Small intestine (tissue), 16 donors: ENCODE measurements at places on chromosomes 6 and 20. TPM values are rescaled to one million over a fixed set of nuclear protein-coding genes. Genes with fewer than 3 reads are reported as not detected.

DNA sequence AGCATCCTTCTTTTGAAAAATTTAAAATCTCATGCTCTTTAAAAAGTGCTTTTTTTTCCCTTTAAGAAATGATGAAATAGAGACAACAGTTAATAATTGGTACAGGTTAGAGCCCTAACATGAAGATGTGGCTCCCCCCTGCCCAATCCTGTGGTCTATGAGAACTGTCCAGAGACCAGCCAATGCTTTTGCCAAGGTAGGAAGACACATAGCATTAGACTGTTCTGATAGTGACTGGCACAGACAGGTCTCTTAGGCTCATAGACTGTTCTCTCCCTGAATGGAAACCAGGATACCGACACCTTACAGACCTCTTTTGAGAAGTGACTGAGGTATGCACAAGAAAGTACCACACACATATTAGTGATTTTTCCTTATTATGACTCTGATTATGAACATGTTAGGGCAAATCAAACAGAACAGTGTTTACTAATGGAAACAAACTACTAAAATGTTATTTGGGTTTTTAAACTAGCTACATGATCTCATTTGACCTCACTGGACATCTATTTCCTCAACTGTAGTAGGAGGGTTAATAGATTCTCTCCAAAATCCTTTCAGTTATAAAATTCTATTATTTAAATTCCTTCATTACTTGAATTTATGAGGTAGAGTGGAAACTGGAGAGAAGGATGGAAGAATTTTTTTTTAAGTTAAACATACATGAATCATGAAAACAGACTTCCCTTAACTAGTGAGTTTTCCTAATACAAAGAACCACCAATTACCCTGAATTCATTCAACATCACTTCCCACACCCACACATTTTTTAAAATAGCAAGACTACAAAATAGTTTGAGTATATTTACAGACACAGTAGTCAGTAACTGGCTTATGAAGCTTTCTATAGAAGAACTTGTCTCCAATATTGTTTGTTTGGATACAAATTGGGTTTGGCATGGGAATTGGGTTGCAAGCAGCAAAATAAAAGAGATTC, 120.4 kb downstream of the OGFRL1 start:
- no peaks in the 10 kb centered on the region for H3K36me3 ChIP-seq
- H3K27me3 ChIP-seq, result no peaks in the 10 kb centered on the region
- no peak overlapping the region for H3K27ac ChIP-seq
- H3K4me3 ChIP-seq, result no peak overlapping the region
- no peaks in the 10 kb centered on the region for H3K4me1 ChIP-seq

- H3K36me3 ChIP-seq, result no peaks in the 10 kb centered on the region
- H3K4me1 ChIP-seq, result no peaks in the 10 kb centered on the region
- no peak for DNase-seq
- no peaks in the 10 kb centered on the region for H3K27me3 ChIP-seq
- H3K27ac ChIP-seq, result peak overlapping the region; percentile 44
These were observed 7.2 kb upstream of the MDGA1 start for GRCh38 chr6:37704923-37705238.

DNA sequence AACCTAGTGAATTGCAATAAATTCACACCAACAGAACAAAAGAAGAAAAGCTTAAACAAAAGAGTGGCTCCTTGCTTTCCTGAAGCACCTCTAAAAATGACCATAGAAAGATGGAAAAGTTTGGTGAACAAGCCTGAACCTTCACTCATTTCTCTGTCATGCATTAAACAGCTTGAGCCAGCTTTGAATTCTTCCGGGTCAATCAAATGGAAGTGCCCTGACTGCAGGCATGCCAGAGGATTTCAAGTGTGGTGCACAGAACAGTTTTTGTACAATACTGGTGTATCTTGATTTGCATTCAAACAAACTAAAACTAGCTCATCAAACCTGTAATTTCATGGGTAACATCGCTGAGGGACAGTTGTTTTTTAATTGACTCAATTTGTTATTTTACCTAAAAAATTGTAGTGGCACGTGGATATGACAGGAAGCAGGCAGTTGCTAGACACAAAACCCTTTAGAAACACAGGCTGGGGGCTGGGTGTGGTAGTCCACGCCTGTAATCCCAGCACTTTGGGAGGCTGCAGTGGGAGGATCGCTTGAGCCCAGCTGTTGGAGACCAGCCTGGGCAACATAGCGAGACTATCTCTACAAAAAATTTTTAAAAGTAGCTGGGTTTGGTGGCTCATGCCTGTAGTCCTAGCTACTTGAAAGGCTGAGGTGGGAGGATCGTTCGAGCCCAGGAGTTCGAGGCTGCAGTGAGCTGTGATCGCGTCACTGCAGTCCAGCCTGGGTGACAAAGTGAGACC, 9.1 kb downstream of the CASS4 start:
- no peaks in the 10 kb centered on the region for H3K4me1 ChIP-seq
- no peaks in the 10 kb centered on the region for H3K27me3 ChIP-seq
- H3K27ac ChIP-seq, result no peak overlapping the region
- H3K36me3 ChIP-seq, result no peaks in the 10 kb centered on the region

DNA sequence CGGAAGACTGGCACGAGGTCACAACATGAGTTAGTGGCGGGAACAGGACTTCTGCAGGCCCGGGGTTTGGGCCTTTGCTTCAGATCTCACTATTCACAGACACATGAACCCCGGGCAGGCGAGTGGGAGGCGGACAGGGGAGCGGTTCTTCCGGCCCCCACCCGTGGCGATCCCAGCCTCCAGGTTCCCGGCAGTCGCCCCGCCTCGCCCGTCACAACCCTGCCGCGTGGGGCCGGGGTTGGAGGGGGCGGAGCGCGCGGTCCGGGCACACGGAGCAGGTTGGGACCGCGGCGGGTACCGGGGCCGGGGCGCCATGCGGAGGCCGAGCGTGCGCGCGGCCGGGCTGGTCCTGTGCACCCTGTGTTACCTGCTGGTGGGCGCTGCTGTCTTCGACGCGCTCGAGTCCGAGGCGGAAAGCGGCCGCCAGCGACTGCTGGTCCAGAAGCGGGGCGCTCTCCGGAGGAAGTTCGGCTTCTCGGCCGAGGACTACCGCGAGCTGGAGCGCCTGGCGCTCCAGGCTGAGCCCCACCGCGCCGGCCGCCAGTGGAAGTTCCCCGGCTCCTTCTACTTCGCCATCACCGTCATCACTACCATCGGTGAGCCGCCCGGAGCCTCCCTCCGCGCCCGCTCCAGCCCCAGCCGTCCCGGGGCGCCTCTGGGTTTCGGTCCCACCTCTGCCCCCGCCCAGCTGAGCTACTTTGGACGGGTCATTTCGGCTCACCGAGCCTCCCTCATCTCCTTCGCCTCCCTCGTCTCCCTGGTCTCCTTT, at the start of gene KCNK15:
Gene KCNK15, plus strand, starts transcription at position 268 of the 769 bp plus-strand sequence. Its CDS starts 46 bp downstream, at position 314.
- no peaks in the 10 kb centered on the region for H3K36me3 ChIP-seq
- no peaks in the 10 kb centered on the region for H3K4me1 ChIP-seq
- peak within 1 kb of the TSS; percentile 50 for H3K4me3 ChIP-seq
- DNase-seq, result peak; percentile 58

The NKX2-2 gene
- polyA plus RNA-seq, result 3.7 TPM

The LGSN gene
- polyA plus RNA-seq, result not detected
